T follicular helper cell (primary cell): ENCODE measurements at places on chromosomes 6 and 20.

DNA sequence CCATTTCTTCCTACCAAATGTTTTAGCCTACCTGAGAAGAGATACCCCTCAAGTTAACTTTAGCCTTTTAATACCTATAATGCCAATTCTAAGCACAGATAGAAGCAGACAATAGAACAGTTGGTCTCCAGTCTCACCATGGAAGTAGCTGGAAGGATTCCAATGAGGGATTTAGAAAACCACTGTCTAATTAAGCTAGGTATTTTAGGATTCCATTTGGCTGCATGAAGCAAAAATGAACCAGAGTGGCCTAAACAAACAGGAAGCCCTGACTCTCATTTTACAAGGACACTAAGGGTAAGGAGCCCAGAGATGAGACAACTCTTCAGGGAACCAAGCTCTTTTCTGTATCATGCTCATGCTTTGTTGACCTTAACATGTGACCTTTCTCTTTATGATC, 199.2 kb downstream of the ALDH8A1 start:
- DNase-seq: no peak

DNA sequence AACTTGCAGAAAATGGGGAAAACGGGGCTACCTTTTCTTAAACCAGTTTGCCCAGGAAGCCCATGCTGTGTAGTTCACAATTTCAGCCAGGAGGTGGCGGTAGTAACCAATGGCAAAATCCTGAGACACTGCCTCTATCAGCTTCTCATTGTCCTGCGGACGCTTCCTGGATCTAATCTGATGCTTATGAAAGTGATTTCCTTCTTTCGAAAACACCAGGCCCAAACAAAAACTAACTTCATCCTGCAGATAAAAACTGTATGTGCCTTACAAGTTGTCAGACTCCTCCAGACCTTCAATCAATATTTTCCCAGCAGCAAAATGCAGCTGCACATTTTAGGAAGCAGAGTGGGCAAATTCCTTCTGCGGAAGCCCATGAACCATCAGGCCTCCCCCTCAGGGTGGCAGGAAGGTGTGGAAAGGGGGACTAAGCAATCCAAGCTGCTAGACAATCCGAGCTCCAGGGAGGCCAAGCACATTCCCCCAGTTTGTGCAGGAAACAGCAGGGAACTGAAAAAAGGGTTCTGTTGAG, 88.5 kb downstream of the LY86 start:
- DNase-seq: peak; percentile 60

GRCh38 chr6:37802810-37803209, 16.7 kb upstream of the ZFAND3 start:
- no peak for DNase-seq

GRCh38 chr6:52326540-52327364, 35.2 kb upstream of the PAQR8 start:
- no peak for DNase-seq

GRCh38 chr6:5007531-5007930, 3.7 kb upstream of the RPP40 start:
- DNase-seq: no peak
